ENCODE measurements at places on chromosomes 3 and 15.
A peak's percentile ranks its signal among the peaks of the same experiment; 100 is the strongest.

DNA sequence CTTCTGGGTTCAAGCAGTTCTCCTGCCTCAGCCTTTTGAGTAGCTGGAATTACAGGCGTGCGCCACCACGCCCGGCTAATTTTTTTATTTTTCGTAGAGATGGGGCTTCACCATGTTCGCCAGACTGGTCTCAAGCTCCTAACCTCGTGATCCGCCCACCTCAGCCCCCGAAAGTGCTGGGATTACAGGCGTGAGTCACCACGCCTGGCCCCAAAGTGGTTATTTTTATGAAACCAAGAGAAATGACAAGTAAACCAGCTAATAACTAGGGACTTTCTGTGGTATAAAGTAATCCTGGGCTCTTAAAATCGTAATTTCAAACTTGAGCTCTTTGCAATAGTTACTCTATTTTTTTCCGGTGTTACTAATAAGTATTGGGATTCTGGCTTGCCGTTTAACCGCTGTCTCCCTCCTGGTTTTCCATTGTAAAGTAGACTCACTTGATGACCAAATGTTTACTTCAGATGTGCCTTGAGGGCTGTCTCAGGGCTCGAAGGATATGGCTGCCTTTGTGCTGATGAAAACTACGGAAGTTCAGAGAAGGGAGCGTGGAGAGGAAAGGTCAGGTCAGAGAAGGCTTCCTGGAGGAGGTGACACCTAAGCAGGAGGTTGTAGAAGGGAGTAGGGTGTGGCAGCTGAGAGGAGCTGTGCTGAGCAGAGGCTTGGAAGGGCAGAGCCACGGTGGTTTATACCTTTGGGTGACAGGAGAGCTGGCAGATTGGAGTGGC lies 4.2 kb downstream of the ZSCAN2 start:
- DNase-seq = no peak

DNA sequence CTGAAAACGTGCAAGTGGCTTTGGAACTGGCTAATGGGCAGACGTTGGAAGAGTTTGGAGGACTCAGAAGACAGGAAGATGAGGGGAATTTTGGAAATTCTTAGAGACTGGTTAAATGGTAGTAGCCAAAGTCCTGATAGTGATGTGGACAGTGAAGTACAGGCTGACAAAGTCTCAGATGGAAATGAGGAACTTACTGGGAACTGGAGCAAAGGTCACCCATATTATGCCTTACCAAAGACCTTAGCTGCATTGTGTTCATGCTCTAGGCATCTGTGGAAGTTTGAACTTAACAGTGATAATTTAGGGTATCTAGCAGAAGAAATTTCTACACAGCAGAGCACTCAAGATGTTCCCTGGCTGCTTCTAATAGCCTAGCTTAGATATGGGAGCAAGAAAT lies 28.6 kb upstream of the SERPINI2 start:
- DNase-seq = no peak

- DNase-seq = no peak
These were observed 93.7 kb downstream of the ABI3BP start for GRCh38 chr3:100899440-100900091.

DNA sequence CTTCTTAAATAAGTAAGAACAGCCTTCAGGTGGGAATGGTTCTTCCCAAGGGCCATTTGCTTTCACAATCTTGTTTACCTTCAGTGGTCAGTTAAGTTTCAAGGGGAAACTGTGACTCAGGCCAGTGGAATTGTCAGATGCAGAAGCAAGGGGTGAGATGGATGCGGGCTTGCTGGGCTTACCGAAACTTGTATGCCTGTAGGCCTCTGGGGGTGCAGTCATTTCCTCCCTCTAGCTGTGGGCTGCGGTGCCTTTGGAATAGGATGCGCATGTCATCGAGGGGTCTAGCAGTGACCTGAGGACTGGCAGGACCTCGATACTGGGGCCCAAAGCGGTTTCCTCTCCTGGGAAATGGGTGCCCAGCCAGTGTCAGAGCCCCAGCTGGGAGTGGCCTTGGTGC lies 121.6 kb downstream of the EEFSEC start:
- no peak for DNase-seq

DNA sequence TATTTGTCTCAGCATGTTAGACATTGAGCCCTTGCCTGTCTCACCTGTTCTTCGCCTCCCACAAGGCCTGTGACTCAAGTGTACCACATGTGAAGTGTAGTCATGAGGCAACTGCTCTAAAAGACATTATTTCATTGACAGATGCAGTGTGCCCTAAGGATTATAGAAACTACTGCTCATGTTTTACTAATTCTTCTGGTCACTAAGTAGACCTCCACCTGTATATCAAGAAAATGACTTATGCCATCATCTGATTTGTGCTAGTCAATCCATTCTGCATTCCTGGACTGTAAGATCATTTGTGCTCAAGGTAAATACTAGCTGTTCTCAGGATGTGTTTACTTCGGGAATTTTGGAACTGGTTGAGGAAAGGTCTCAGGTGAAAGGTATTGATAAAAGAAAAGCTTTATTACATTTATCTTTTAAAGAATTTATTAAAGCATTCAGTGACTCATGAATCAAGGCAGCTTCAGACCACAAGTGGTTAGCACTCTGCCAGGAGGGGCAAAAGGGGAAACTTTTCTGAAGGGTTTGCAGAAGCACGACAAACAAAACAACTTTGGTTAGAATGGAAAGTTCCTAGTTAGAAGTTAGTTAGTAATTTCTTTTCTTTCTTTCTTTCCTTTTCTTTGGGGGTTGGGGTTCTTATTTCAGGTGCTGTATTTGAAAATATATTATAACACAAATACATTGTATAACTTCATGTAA lies 465.3 kb upstream of the CBLB start:
- peak; percentile 44 for DNase-seq

GRCh38 chr3:8485141-8485870 lies 16.3 kb upstream of the LMCD1 start:
- no peak for DNase-seq

DNA sequence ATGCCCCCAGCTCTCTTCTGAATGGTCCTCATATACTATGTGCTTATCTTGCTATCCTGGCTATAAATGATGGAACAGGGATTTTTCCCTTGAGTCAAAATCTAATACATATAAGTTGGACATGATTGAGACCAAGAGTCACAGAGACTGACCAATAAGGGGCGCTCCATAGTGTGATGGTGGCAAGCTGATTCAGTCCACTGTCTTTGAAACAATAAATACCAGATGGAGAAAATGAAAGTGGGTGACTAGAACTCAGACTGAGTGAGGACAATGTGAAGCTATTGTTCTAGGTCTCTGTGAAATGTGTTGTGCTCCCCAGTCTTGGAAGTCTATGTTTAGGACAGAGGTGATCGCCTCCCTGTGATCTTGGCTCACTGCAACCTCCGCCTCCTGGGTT lies 10.6 kb upstream of the FSTL1 start:
- no peak for DNase-seq

DNA sequence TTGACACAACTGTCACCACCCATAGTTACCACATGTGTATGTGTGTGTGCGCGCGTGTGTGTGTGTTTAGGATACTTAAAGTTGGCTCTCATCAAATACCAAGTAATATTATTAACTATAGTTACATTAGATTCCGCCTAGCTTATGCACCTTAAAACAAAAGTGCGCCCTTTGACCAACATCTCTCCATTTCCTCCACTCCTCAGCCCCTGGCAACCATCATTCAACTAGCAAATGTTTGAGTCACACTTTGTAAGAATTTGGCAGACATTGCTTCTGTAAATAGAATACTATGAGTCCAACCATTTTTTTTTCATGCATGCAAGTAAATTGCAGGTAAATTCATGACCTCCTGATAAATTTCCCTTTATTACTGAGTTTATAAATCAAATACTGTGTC lies 169.3 kb downstream of the GBE1 start:
- DNase-seq = no peak

GRCh38 chr3:182737825-182738224 lies 55.5 kb upstream of the ATP11B start:
- no peak for DNase-seq

DNA sequence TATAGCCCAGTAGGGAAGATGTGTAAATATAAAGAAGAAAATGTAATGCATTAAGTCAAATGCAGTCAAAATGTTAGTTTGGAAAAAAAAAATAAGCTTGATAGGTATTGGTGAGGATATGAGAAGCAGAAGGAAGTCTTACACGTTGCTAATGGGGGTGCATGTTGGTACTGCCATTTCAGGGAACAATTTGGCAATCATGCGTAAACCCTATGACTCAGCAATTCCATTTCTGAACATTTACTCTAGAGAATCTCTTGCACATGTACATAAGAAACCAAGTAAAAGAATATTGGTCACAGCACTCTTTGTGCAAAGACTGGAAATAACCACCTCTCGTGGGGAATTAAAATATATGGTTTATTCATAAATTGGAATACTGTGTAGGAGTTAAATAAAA lies 35.5 kb upstream of the TIMP4 start:
- peak; percentile 65 for DNase-seq

DNA sequence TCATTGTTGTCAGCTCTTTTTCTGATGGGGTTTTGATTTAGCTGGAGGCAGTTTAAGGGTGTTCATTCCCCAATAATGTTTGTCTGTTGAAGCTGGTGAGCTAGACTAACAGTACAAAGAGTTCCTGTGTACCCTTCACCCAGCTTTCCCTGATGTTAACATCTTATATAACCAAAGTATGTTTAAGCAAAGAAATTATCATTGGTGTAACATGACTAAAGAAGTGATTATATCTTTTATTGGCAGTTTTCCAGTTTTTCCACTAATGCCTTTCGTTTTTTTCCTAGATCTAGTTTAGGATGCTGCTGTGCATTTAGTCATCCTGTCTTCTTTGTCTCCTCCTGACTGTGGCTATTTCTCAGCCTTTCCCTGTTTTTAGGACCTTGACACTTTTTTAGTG lies 165.6 kb downstream of the LPP start:
- peak; percentile 64 for DNase-seq

DNA sequence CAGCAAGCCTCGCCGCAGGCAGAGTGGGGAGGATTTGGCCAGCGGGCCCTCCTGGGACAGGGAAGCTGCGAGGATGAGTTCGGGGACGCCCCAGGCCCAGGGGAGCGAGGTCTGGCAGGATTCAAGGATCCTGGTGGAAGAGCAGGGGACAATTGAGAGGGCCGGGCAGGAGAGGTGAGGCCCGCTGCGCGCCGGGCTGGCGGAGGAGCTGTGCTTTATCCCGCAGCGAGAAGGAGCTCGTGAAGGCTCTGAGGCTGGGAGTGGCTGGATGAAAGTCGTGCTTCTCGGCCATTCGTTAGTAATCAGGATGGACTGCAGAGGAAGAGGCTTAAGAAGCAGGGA lies 3.6 kb downstream of the SLC51A start:
- no peak for DNase-seq

DNA sequence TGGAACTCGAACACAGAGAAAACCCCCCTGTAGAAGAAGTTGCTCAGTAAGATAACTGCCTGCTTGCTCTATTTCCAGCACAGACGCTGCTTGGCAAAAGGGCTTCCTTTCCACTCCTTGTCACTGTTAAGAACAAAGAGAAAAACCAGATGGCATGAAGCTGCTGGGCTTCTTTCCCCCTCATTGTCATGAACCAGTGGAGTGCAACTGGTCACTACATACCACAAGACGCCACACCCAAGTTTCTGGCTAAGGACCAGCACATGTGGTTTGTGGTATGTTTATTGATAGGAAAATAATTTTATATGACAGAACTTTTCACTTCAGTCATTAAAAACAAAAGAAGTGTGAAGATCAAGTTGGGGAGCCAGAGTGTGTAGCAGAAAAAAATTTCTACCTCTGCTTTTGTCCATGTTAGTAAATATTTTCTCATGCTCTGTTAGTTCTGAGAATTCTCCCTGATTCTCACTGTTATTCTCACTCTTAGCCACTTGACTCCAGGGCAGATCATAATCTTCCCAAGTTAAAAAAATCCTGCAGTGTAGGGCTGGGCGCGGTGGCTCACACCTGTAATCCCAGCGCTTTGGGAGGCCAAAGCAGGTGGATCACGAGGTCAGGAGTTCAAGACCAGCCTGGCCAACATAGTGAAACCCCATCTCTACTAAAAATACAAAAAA lies 37.9 kb downstream of the CLK3 start:
- peak; percentile 13 for DNase-seq

GRCh38 chr3:194748225-194748624 lies 62.5 kb downstream of the FAM43A start:
- DNase-seq = no peak

GRCh38 chr3:39146611-39147591 lies 6.5 kb downstream of the CSRNP1 start:
- DNase-seq = peak; percentile 90
